ENCODE measurements at places on chromosomes 2 and 18. TPM values are rescaled to one million over a fixed set of nuclear protein-coding genes. Genes with fewer than 3 reads are reported as not detected.

TOGARAM2 gene
- 0.26 TPM for total RNA-seq

PTRHD1 gene
- total RNA-seq: 29.9 TPM

GRCh38 chr2:47401789-47402554 lies 984 bp upstream of the MSH2 start:
- peak overlapping the region; percentile 70 for H3K4me3 ChIP-seq
- H3K36me3 ChIP-seq: no peaks in the 10 kb centered on the region
- no peak for DNase-seq

DNA sequence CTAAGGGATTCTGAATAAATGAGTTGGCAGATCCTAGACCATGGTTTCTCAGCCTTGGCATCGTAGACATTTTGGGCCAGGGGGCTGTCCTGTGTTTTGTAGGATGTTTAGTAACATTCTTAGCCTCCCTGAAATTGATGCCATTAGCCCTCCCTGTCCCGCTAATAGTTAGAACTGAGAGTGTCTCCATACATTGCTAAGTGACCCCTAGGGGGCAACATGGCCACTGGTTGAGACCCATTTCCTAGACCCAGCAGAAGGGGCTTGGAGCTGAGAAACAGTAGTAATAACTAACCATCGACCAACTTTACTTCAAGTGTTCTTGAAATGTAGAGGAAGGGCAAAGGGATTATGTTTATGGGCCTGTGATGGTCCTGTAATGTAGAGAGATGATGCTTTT lies 40.8 kb downstream of the KCMF1 start:
- DNase-seq: no peak
- peaks cover 5% of the 10 kb centered on the region for H3K4me1 ChIP-seq
- H3K36me3 ChIP-seq: peaks cover 2% of the 10 kb centered on the region
- no peak overlapping the region for H3K27ac ChIP-seq

DNA sequence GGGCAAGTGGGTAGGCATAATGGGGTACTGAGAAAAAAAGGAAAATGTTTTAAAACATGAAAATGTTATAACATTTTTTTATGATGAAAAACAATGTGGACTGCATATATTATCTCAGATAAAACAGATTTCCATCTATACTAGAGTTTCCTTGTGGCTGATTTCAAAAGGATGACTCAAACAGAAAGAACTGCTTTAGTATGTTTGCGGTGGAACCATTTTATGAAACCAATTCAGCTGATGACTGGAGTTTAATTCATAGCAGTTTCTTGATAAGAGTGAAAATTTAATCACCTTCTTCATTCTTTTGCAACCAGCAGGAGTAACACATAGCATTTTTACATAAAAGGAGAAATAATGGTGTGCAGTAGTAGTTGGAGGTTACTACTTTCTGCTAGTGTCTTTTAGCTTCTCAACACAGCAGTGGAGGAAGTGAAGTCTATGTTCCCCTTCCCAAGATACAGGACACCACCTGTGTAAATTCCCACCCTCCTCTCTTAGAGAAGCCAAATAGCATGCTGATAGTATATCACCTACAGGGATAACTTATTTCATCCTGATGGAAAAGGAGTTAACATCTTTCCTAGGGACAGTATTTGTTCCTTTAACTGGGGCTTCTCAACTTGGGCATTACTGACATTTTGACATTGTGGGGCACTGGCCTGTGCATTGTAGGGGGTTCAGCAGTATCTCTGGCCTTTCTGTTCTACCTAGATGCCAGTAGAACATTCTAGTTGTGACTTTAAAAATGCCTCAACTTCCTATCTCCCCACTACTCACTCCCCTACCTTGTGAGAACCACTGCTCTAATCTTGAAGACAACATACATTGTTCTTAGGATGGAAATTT lies 29.9 kb downstream of the PELI1 start:
- no peaks in the 10 kb centered on the region for H3K27me3 ChIP-seq
- no peak overlapping the region for H3K4me3 ChIP-seq
- peak; percentile 94 for DNase-seq
- H3K27ac ChIP-seq: no peak overlapping the region
- H3K36me3 ChIP-seq: no peaks in the 10 kb centered on the region

DNA sequence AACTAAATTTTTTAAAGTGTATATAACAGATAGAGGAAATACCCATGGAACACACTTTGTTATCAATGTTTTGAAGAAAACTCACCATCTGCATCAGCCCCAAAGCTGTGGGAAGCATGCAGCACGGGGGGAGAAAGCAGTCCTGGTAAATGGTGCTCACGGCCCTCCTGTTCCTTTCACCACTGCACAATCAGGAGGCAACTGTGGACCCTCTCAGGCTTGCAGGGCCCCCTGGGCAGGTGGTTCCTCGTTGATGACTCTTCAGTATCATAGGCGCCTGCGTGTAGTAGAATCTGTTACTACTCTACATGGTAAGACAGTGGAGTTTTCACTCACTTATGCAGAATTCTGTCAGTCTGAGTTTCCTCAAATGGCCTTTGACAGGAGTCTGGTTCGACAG lies 4.9 kb upstream of the CNDP1 start:
- H3K36me3 ChIP-seq: no peaks in the 10 kb centered on the region
- no peak overlapping the region for H3K4me3 ChIP-seq
- no peak for DNase-seq
- peaks cover 8% of the 10 kb centered on the region for H3K27me3 ChIP-seq
- H3K4me1 ChIP-seq: no peaks in the 10 kb centered on the region

SCN3A gene
- 0.33 TPM for total RNA-seq

GRCh38 chr18:57430079-57431001 lies 4.8 kb upstream of the ONECUT2 start:
- H3K27ac ChIP-seq: no peak overlapping the region
- peaks cover 5% of the 10 kb centered on the region for H3K4me1 ChIP-seq
- H3K4me3 ChIP-seq: no peak overlapping the region
- no peaks in the 10 kb centered on the region for H3K36me3 ChIP-seq

GRCh38 chr2:172440795-172441194 lies 13.4 kb downstream of the ITGA6 start:
- no peak overlapping the region for H3K4me3 ChIP-seq
- no peak for DNase-seq
- H3K27me3 ChIP-seq: no peaks in the 10 kb centered on the region
- H3K36me3 ChIP-seq: no peaks in the 10 kb centered on the region

DNA sequence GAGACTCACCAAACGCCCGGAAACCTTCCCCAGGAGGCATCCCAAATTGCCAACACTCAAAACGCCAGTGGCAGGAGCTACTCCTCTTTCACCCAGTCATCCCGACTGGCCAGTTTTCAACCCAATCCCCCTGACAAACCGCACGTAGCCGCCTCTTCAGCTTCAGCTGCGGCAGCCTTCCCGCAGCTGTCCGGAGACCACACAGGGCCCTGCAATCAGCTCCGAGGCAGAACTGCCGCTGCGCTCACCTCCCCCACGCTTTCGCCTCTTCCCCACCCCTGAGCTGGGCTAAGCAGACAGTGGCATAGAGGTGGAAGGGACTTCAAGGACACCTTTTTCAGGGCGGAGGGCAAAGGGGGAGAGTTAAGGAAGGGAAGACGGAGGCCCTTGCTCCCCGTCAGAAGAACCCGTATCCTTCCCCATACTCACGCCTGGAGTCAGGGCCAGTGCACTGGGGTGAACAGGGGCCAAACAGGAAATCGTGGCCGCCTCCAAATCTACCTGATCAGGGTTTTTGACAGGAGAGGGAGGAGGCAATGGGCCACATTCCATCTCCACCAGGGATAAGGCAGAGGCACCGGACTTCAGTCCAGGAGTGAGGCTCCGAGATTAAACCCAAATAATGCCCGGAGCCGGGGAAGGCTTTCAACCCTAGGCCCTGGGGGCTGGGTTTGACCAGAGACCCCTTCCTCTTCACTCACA lies 16.9 kb downstream of the CYP26B1 start:
- no peaks in the 10 kb centered on the region for H3K36me3 ChIP-seq
- H3K27me3 ChIP-seq: no peaks in the 10 kb centered on the region
- DNase-seq: peak; percentile 34
- H3K4me3 ChIP-seq: no peak overlapping the region
- no peak overlapping the region for H3K27ac ChIP-seq

SLC5A7 gene
- not detected for total RNA-seq

GRCh38 chr2:62362561-62362960 lies 143.4 kb downstream of the TMEM17 start:
- no peaks in the 10 kb centered on the region for H3K4me1 ChIP-seq
- H3K27ac ChIP-seq: no peak overlapping the region
- DNase-seq: no peak
- H3K4me3 ChIP-seq: no peak overlapping the region
- no peaks in the 10 kb centered on the region for H3K27me3 ChIP-seq
- H3K36me3 ChIP-seq: no peaks in the 10 kb centered on the region

DNA sequence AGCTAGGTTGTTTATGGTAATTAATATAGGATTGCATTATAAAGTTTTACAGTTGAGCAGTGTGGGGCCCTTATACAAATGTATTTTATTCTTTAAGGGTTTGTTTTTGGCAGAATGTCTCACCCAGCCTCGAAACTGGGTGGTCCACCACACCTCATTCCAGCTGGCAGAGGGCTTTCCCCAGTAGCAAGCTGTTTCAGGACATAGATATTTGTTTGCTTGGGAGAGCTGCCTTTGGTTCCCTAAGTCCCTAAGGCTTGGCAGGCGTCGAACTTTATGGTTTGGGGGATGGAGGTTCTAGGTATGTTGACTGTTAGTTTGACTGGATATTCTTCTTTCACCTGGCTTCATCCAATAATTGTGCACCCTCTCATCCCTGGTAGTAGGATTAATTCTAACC lies 205.9 kb downstream of the KCNS3 start:
- no peaks in the 10 kb centered on the region for H3K4me1 ChIP-seq
- H3K36me3 ChIP-seq: no peaks in the 10 kb centered on the region
- H3K27ac ChIP-seq: no peak overlapping the region
- no peak overlapping the region for H3K4me3 ChIP-seq
- no peaks in the 10 kb centered on the region for H3K27me3 ChIP-seq
- no peak for DNase-seq

RAMP1 gene
- 16.4 TPM for total RNA-seq

DNA sequence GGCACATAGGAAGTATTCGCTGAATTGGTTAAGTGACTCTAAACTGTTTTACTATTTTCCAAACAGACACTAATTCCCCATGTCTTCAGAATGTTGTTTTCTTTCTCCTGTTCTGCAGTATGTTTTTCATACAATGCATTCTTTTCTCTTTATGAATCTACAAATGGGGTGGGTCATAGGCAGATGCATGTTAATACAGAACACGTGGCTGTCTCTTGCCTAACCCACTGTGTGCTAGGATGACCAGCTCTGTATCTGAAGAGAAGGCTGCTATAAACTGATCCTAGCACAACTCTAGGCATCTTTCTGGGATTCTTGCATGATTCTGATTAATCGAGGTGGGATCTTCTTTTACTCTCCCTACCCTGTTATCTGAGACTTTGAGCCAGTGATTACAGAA lies 826.0 kb downstream of the PLCL1 start:
- no peaks in the 10 kb centered on the region for H3K4me1 ChIP-seq
- H3K27ac ChIP-seq: no peak overlapping the region
- H3K4me3 ChIP-seq: no peak overlapping the region
- DNase-seq: no peak
- H3K27me3 ChIP-seq: no peaks in the 10 kb centered on the region
- H3K36me3 ChIP-seq: no peaks in the 10 kb centered on the region

DNA sequence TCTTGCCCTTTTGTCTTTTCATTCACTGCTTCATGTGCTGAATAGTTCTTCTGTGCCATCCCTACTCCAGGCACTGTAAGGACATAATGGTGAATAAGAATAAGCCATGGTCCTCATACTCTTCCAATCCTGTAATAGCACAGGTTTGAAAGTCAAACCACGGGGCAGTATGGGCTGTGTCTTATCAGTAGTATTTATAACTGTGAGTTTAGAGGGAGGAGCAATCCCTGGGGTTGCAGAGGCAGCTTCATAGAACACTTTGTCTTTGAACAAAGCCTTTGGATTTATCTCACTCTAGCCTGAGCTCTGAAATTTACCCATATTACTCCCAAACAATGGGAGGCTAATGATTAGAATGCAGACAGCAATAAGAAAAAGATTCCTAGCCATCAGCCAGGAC lies 30.2 kb upstream of the ALK start:
- no peak overlapping the region for H3K4me3 ChIP-seq
- H3K27ac ChIP-seq: no peak overlapping the region
- no peaks in the 10 kb centered on the region for H3K4me1 ChIP-seq

- no peaks in the 10 kb centered on the region for H3K4me1 ChIP-seq
- no peaks in the 10 kb centered on the region for H3K36me3 ChIP-seq
- no peak overlapping the region for H3K4me3 ChIP-seq
- DNase-seq: no peak
Observed at GRCh38 chr2:105248316-105249070, 7.0 kb downstream of the GPR45 start.

- no peaks in the 10 kb centered on the region for H3K4me1 ChIP-seq
- H3K4me3 ChIP-seq: no peak overlapping the region
- H3K27me3 ChIP-seq: no peaks in the 10 kb centered on the region
- H3K27ac ChIP-seq: no peak overlapping the region
Observed at GRCh38 chr2:186484062-186484735, 1.9 kb upstream of the ZC3H15 start.

- DNase-seq: no peak
- no peaks in the 10 kb centered on the region for H3K27me3 ChIP-seq
- H3K4me1 ChIP-seq: no peaks in the 10 kb centered on the region
- H3K27ac ChIP-seq: no peak overlapping the region
- no peak overlapping the region for H3K4me3 ChIP-seq
Observed at GRCh38 chr2:202749477-202749876, 114.7 kb downstream of the FAM117B start.

- no peak overlapping the region for H3K4me3 ChIP-seq
- no peaks in the 10 kb centered on the region for H3K27me3 ChIP-seq
- H3K27ac ChIP-seq: no peak overlapping the region
Observed at GRCh38 chr2:134089454-134089853, 164.4 kb upstream of the MGAT5 start.

SFT2D3 gene
- 4.1 TPM for total RNA-seq
